WTC11 (cell line): ENCODE measurements at places on chromosomes 4 and X. TPM values are rescaled to one million over a fixed set of nuclear protein-coding genes. Genes with fewer than 3 reads are reported as not detected.
A peak's percentile ranks its signal among the peaks of the same experiment; 100 is the strongest.

DNA sequence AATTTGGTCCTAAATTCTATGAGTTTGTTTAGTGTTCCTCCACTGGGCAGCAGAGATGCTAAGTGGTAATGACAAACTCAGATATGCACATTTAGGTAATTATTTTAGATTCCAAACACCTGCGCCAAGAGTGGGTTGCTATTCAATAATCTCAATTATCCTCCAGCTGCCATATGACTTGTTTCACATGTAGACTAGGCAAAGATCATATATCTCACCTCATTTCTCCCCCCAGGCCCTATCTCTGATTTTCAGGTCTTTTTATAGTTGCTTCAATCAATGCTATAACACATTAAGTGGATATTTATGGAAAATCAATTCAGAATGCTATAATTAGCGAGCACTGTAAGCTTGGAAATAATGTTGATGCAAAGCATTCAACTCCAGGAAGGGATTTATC is 217.6 kb downstream of the KCTD8 start:
- peaks cover 30% of the 10 kb centered on the region for H3K27me3 ChIP-seq
- H3K4me3 ChIP-seq, result no peak overlapping the region
- no peak overlapping the region for H3K27ac ChIP-seq
- no peak for DNase-seq
- H3K4me1 ChIP-seq, result peaks cover 31% of the 10 kb centered on the region
- peaks cover 11% of the 10 kb centered on the region for H3K36me3 ChIP-seq

GRCh38 chrX:23344238-23344903 is 9.7 kb downstream of the PTCHD1 start:
- no peaks in the 10 kb centered on the region; the same call in 1 of the 2 replicates for H3K27me3 ChIP-seq
- H3K27ac ChIP-seq, result no peak overlapping the region; the same call in 1 of the 2 replicates
- H3K36me3 ChIP-seq, result peaks cover 17% of the 10 kb centered on the region; the same call in 1 of the 2 replicates
- peaks cover 32% of the 10 kb centered on the region for H3K4me1 ChIP-seq
- H3K4me3 ChIP-seq, result no peak overlapping the region

- no peaks in the 10 kb centered on the region; the same call in 1 of the 2 replicates for H3K27me3 ChIP-seq
- no peak overlapping the region for H3K4me3 ChIP-seq
- no peaks in the 10 kb centered on the region for H3K4me1 ChIP-seq
- no peak overlapping the region for H3K27ac ChIP-seq
- H3K36me3 ChIP-seq, result no peaks in the 10 kb centered on the region
Observed at GRCh38 chrX:136321532-136321931, 20.8 kb downstream of the ADGRG4 start.

DNA sequence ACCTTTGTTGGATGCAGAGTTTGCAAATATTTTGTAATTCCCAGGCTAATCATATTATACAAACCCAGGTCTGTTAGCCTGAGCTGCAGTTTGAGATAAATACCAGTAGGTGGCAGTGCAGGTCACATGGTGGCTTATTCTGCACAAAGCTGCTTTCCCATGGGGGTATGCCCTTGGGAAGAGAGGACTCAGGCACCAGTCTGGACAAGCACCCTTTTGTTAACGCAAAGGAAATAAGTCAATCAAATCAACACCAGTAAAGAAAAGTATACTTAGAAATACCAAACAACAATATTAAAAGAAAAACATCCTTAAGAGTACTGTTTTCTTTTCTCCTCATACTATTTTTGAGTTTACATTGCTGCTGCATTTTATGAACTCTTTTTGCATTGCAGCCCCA is 389.0 kb upstream of the ZFP42 start:
- H3K4me1 ChIP-seq, result peaks cover 37% of the 10 kb centered on the region
- H3K4me3 ChIP-seq, result no peak overlapping the region
- no peaks in the 10 kb centered on the region; the same call in 1 of the 2 replicates for H3K27me3 ChIP-seq
- H3K36me3 ChIP-seq, result no peaks in the 10 kb centered on the region

GRCh38 chr4:76960014-76960413 is 10.5 kb downstream of the SEPTIN11 start:
- 0 out of 2 replicates have a peak overlapping the region, but pooled peaks have one; percentile 16 for H3K27ac ChIP-seq
- H3K4me3 ChIP-seq, result no peak overlapping the region
- H3K4me1 ChIP-seq, result peaks cover 46% of the 10 kb centered on the region
- DNase-seq, result no peak
- no peaks in the 10 kb centered on the region for H3K27me3 ChIP-seq

DNA sequence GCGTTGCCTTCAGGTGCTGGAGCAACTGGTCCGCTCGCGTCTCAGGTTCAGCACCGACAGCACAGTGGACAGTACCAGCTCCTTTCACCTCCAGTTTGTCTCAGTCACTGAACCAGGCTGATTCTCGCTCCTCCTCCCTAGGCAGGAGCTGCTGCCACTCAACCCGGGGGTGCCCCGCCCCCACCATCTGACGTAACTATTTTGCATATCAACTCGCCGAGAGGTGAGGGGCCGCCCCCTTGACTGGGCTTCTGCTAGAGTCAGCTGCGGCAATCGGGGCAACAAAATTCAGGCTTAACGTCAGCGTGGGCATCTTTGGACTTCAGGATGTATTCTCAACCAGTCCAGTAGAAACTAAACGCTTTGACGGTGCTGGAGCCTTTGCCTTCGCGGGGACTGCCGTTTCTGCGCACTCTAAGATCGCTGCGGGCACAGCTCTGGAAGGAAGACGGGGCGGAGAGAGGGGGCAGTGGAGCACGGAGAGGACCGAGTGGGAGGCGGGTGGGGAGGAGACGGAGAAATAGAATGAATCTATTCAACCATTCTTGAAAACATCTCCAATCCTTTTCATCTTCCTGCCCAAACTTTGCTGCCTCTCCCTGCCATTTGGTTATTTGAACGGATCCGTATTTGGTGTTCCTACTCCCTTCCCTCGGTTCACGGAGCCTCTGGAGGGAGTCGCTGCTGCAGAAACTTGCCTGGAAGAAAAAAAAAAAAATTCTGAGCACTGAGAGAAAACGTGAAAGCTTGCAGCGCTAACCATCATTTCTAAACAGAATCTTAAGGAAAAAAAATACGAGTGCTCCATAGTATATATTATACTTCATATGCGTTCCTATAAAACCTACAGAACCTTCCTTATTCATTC is at the start of gene FSTL5:
Gene FSTL5 (minus strand): TSS at position 109 of the 868 bp plus-strand sequence. CDS start 52,604 bp downstream, outside the sequence.
- peaks cover 19% of the 10 kb centered on the region for H3K4me1 ChIP-seq
- no peaks in the 10 kb centered on the region for H3K27me3 ChIP-seq
- peak; percentile 98 for DNase-seq
- H3K36me3 ChIP-seq, result no peaks in the 10 kb centered on the region
- H3K27ac ChIP-seq, result peak within 1 kb of the TSS; percentile 98

DNA sequence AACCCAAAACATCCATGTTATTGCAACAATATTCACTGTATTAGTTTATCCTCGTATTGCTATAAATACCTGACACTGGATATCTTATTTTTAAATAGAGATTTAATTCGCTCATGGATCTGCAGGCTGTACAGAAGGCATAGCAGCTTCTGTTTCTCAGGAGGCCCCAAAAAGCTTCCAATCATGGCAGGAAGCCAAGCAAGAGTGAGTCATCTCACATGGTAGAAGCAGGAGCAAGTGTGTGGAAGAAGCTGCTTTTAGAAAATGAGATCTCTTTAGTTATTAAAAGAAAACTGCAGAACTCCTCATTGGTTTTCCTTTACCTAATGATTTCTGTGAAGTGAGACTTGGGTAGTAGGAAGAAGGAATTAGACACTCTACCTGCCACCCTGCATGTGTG is 16.4 kb downstream of the ZNF732 start:
- DNase-seq, result no peak
- H3K4me3 ChIP-seq, result no peak overlapping the region
- H3K27ac ChIP-seq, result no peak overlapping the region

DNA sequence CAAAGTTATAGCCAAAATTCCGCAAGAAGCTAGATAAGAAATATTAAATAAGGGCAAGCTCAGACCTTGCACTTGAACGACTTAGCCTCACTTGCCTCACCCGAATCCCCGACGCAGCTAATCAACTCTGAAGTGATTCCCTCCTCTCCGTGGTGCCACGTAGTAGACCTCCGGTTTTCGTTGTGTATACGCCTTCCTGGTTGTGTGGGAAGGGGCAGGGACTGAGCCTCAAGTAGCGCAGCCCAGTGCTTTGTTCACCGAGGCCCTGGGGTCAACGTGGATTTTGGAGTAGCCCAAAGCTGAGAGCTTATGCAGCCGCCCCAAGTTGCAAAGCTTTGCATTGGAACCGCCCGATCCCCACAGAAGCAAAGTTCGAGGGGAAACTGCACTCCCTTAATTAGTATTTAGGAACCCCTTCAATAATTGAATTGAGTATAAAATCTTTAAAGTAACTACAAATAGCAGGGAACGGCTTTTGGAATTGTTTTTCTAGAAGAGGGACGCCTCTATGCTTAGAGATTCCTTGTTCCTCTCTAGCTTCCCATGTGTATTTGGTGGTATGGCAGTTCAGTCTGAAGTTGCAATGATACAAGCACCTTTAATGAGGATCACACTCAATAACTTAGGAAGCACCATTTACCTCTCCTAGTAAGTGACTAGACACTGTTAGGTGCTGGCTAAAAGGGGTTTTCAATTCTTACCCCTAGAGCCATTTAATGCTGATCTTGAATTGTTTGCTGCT is 55.7 kb downstream of the LINC00632 start:
- DNase-seq, result peak; percentile 9
- H3K4me3 ChIP-seq, result peak overlapping the region; percentile 70
- H3K4me1 ChIP-seq, result peaks cover 16% of the 10 kb centered on the region
- H3K27ac ChIP-seq, result no peak overlapping the region
- H3K27me3 ChIP-seq, result peaks cover 27% of the 10 kb centered on the region

GRCh38 chr4:15031197-15031596 is 28.9 kb downstream of the CPEB2 start:
- no peak overlapping the region for H3K4me3 ChIP-seq
- H3K4me1 ChIP-seq, result peaks cover 7% of the 10 kb centered on the region; the same call in 1 of the 2 replicates
- peaks cover 22% of the 10 kb centered on the region for H3K36me3 ChIP-seq
- DNase-seq, result no peak
- H3K27me3 ChIP-seq, result no peaks in the 10 kb centered on the region

DNA sequence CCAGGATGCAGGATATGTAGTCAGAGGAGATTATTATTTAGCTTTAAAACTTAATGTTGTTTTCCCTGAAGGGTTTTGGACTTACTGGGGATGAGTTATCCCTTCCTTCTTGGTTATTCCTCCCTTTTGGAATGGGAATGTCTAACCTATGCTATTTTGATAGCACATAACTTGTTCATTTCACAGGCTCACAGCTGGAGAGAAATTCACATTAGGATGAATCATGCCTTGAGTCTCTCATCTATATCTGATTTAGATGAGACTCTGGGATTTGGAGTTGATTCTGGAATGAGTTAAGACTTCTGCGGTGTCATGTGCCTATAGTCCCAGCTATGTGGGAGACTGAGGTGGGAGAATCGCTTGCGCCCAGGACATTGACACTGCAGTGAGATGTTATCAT is 81.1 kb downstream of the ATP11C start:
- no peaks in the 10 kb centered on the region for H3K36me3 ChIP-seq
- no peak for DNase-seq
- no peaks in the 10 kb centered on the region for H3K27me3 ChIP-seq
- no peak overlapping the region for H3K27ac ChIP-seq
- H3K4me3 ChIP-seq, result no peak overlapping the region
- H3K4me1 ChIP-seq, result peaks cover 53% of the 10 kb centered on the region

- H3K27ac ChIP-seq, result no peak overlapping the region
- H3K4me3 ChIP-seq, result no peak overlapping the region
- DNase-seq, result no peak
- H3K27me3 ChIP-seq, result no peaks in the 10 kb centered on the region
Observed at GRCh38 chr4:95428291-95429070, 120.3 kb downstream of the UNC5C start.

GRCh38 chr4:172983014-172983413 is 185.6 kb upstream of the GALNT7 start:
- H3K27me3 ChIP-seq, result no peaks in the 10 kb centered on the region
- H3K4me1 ChIP-seq, result peaks cover 31% of the 10 kb centered on the region
- H3K4me3 ChIP-seq, result no peak overlapping the region
- no peak for DNase-seq
- peaks cover 16% of the 10 kb centered on the region for H3K36me3 ChIP-seq
- no peak overlapping the region for H3K27ac ChIP-seq

DNA sequence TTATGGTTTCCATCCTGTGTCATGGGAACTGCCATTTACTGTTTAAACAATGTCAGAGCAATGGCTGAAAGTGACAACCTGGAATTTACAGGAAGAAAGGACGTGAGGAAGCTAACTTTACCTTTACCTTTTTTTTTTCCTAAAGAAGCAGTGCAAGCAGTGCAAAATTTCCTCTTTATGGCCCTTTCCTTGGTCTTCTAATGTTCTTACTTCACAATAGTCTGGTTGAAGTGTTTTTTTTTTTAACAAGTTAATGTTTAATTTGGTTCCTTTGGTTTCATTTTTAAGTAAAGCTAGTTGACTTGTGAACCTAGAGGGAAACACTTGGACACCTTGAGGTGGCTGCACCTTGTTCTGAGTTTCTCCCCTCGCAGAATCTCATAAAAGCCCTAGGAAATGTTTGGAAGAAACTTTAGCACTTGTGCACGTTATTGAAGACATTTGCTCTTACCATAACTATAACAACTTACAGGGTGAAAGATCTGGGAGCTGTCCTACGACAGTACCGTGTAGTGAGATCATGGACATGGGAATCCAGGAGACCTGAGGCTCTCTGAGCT is 1.8 kb downstream of the SGMS2 start:
- H3K4me3 ChIP-seq, result no peak overlapping the region
- H3K36me3 ChIP-seq, result no peaks in the 10 kb centered on the region
- peaks cover 99% of the 10 kb centered on the region for H3K27me3 ChIP-seq

GRCh38 chr4:69689599-69689998 is 36.6 kb upstream of the UGT2A1 start:
- H3K4me1 ChIP-seq, result no peaks in the 10 kb centered on the region
- no peaks in the 10 kb centered on the region for H3K27me3 ChIP-seq
- 0 out of 2 replicates have a peak, but pooled peaks cover under 1% of the 10 kb centered on the region for H3K36me3 ChIP-seq
- DNase-seq, result no peak
- no peak overlapping the region for H3K4me3 ChIP-seq
- no peak overlapping the region for H3K27ac ChIP-seq

DNA sequence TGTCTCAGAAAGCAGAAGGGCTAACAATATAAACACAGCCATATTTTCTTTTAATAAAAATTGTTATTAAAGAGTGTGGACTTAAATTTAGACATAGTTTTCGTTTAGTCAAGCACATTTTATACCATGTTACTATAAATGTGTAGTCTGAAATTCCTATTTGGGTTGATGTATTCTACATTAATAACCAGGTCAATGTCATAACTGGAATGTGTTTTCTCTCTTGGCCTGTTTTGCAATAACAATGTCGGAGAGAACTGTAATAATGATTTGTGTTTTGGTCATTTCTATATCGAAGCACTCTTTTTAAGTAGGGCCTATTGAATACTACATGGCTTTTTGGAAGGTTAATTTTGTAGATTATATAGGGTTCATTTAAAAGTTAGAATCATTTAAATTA is 5.5 kb downstream of the USO1 start:
- peaks cover 30% of the 10 kb centered on the region for H3K4me1 ChIP-seq
- H3K36me3 ChIP-seq, result peaks cover 4% of the 10 kb centered on the region
- DNase-seq, result no peak
- H3K27me3 ChIP-seq, result no peaks in the 10 kb centered on the region

DNA sequence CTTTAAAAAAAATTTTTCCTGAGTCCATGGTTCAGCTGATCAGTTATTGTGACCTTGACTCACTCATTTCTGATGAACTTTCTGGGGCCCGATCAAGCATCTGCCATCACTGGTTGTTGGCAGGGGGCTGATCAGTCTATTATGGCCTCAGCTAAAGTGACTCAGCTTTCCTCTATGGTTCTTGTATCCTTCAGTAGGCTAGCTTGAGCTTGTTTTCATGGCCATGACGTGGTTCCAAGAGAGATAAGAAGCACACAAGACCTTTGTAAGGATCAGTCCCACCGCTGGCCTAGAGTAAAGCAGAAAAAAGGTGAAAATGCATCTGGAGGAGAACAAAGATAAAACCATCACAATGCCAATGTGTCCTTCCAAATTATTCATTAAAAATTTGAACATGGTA is 29.8 kb upstream of the EPGN start:
- no peak overlapping the region for H3K4me3 ChIP-seq
- no peaks in the 10 kb centered on the region for H3K36me3 ChIP-seq
- H3K27me3 ChIP-seq, result no peaks in the 10 kb centered on the region; the same call in 1 of the 2 replicates

Gene ADH6
- 0.07 TPM in 1 of 3 replicates, not detected in the others for total RNA-seq

Gene CYTL1
- 3.2 to 7.9 TPM (median 7.1 TPM) in 3 replicates for total RNA-seq

Gene DGAT2L6
- not detected in 3 replicates for total RNA-seq

Gene SLC39A8
- 35.1 to 40.0 TPM (median 35.9 TPM) in 3 replicates for total RNA-seq

Gene HELT
- 0.28 TPM in 1 of 3 replicates, not detected in the others for total RNA-seq
